ENCODE measurements at places on chromosomes 4 and X.

DNA sequence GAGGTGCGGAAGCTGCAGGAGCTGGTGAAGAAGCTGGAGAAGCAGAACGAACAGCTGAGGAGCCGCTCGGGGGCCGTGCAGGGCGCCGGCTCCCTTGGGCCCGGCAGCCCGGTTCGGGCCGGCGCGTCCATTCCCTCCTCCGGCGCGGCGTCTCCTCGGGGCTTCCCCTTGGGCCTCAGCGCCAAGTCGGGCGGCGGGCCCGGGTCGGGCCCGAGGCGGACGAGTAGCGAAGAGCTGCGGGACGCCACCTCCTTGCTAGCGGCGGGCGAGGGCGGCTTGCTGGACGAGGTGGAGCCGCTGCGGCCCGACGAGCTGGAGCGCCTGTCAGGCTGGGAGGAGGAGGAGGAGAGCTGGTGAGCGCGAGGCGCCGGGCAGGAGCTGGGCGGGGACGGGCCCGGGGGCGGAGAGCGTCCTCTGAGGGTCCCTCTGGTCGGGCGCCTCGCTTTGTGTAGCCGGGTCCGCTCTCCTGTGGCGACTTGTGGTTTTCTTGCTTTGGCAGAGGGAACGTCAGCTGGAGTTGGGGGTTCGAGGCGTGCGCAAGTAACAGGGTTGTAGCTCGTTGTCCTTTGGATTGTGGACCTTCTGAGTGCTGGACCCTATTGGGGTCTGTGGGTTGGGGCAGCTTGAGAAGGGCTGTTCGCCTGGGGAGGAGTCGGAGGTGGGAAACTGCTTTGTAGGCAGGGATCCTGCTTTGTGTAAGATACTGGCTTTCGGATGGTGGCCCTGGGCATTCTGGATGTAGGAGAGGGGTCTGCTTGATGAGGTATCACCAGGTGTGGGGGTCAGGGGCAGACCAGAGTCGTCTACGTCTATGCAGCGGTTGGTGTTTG is 662 bp downstream of the SLAIN2 start:
- peak; percentile 20 for DNase-seq

GRCh38 chrX:69170319-69170718 is 5.1 kb upstream of the PJA1 start:
- no peak for DNase-seq

DNA sequence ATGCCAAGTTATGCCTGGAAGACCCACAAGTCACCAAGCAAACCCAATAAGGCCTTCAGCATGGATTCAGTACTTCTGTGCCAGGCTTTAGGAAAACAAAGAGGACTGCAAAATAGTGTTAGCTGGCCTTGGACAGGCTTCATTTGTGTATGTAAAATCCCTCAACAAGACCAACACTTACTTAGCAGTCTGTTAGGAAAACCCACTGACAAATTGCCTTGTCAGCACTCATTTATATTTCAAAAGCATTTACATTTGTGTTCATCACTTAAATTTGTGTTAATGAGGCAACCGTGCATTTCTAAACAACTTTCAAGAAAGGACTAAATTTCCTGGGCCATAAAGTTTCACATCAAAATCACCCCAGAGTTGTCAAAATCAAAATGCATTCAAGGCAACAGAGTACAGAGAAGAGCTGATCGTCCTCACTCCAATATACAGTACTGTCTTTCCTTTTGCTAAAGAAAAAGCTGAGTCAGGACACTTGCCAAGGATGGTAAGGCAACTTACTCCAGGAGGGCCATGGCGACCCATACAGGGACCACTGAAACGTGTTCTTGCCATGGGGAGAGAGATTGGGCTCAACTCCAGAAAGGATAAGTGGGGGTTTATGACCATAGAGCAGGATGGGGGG is 1.6 kb downstream of the S100G start:
- DNase-seq: no peak

GRCh38 chr4:31175242-31175910 is 455.2 kb downstream of the PCDH7 start:
- DNase-seq: no peak

GRCh38 chrX:39859991-39860861 is 237.5 kb downstream of the BCOR start:
- DNase-seq: no peak

DNA sequence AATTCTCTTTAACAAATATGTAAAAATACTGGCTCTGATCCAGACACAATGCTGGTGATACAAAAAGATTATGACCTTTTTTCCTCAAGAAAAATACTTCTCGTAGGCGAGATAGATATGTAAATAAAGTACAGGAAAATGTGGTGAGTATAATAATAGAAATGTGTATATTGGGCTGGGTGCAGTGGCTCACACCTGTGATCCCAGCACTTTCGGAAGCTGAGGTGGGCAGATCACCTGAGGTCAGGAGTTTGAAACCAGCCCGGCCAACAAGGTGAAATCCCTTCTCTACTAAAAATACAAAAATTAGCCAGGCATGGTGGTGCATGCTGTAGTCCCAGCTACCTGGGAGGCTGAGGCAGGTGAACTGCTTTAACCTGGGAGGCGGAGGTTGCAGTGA is 55.0 kb downstream of the MRPL1 start:
- DNase-seq: no peak

Measured in esophagus squamous epithelium (tissue), 5 donors.